A172 (cell line): ENCODE measurements at places on chromosomes 1 and 21.

DNA sequence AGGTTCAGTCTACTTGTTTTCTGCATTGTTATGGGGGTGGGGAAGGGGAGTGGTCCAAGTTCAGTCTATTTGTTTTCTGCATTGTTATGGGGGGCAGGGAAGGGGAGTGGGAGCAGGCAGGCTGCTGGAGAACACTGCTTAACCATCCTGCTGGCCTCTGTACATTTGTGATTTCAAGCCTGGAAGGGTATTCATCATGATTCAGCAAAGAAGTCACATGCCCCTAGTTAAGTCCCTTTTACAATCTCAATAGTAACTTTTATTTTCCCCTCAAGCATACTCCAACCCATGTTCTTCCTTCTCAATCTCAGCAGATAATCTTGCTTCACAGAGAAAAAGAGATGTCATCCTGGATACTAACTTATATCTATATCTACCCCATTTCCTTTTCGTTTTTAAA is 7.9 kb downstream of the LYST start:
- no peak for DNase-seq

- DNase-seq: no peak
Measured at GRCh38 chr21:44875316-44875700, 1.8 kb upstream of the PTTG1IP start.

DNA sequence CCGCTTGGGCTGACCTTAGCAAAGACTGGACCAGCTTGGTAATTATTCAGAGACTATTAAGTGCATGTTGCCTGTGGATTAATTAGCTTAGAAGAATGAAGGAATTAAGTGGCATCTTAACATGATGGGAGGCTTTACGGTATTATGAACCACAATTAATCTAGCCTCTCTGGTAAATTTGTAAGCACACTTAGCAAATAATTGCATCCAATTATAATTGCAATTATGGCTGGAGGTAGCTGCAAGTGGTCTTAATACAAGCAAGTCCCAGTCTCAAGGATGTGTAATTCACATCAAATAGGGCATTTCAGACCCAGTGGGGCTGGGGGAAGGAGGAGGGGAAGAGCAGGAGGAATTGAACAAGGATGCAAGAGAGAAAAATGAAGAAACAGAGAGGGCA is 151.6 kb downstream of the CNIH3 start:
- no peak for DNase-seq

DNA sequence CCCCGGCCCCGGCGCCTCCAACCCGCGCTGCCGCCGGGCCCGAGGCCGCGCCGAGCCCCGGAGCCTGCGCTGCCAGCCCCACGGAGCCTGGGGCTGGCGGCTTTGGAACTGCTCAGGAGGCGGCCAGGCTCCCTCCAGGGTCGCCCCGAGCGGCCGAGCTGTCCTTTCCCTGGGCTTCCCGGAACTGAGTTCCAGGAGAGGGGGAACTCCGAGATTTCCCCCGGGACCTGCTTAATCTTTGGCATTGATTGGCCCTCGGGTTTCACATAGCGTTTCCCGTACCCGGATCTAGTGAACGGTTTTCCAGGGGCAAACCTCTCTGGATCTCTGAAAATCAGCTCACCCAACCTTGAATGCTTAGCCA is 504 bp downstream of the H6PD start:
- DNase-seq: peak; percentile 3

GRCh38 chr1:245207056-245207638 is 52.4 kb downstream of the KIF26B start:
- no peak for DNase-seq

DNA sequence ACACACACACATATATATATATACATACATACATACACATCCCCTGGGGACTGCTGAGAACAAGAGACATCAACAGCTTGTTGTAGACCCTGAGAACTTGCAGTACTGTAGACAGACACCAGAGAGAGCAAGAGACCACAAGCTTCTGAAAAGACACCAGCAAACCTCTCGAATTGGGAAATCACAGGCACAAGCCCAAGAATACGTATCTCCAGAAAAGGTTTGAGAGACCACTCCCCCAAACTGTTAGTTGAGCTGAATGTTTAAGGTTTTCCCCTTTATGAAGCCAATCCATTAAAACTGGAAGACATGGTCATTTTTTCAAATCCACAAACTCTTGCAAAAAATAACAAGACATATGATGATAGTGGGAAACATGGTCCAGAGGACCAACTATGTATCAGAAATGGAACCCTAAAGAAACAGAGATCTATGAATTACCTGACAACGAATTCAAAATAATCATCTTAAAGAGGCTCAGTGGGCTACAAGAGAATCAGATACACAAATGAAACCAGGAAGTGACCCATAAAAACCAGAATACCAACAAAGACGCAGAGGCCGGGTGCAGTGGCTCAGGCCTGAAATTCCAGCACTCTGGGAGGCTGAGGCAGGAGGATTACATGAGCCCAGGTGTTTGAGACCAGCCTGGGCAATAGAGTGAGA is 45.1 kb downstream of the SLC2A1 start:
- peak; percentile 67 for DNase-seq

DNA sequence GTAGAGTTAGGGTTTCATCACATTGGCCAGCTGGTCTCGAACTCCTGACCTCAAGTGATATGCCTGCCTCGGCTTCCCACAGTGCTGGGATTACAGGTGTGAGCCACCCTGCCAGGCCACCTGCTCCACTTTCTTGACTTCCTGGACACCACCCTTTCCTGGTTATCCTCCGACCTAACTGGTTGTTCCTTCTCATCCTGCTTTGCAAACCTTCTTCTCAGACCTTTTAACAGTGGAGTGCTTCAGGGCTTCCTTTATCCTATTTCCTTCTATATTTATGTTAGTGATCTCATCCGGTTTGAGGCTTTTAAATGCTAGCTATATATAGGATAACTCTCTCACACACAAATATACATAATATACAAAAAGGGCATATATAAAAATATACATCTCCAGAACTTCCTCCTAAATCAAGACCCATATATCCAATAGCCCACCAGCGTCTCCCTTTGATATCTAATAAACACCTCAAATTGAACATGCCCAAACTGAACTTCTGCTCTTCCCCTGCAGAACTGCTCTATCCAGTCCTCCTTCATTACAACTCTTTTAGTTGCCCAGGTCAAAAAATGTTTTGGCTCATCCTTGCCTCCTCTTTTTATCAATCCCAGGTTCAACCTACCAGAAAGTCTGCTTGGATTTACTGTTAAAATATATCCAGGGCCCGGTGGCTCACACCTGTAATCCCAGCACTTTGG is 19.5 kb upstream of the UQCRHL start:
- DNase-seq: no peak

DNA sequence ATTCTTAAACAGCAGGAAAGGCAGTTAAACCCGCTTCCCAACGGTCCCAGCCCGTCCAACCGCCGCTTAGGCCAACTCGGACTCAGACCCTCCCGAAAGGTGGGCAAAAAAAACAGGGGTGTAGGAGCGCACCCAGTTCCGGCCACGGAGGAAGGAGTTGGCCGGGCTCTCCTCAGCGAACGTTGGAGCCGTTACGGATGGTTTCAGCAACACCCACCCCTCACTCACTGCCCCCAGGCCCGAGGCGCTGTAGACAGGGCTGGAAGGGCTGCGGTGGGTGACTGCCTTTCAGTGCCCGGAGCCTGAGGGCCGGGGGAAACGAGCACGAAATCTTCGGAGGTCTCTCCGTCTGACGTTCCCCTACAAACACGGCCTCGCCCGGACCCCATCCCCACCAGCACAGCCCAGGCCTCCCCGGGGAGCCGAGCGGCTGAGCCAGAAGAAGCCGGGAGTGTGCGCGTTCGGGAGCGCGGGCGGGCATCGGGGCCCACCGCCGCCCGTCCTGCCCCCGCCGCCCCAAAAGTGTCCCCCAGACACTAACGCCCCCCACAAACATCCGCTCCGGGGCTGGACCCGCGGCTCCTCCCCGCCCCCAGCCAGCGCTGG is 1.3 kb downstream of the KDM5B start:
- peak; percentile 32 for DNase-seq
